NCI-H2171 treated with DMSO at 0.1 percent for 48 hours (cell line): ENCODE measurements at places on chromosomes 1 and 21.

DNA sequence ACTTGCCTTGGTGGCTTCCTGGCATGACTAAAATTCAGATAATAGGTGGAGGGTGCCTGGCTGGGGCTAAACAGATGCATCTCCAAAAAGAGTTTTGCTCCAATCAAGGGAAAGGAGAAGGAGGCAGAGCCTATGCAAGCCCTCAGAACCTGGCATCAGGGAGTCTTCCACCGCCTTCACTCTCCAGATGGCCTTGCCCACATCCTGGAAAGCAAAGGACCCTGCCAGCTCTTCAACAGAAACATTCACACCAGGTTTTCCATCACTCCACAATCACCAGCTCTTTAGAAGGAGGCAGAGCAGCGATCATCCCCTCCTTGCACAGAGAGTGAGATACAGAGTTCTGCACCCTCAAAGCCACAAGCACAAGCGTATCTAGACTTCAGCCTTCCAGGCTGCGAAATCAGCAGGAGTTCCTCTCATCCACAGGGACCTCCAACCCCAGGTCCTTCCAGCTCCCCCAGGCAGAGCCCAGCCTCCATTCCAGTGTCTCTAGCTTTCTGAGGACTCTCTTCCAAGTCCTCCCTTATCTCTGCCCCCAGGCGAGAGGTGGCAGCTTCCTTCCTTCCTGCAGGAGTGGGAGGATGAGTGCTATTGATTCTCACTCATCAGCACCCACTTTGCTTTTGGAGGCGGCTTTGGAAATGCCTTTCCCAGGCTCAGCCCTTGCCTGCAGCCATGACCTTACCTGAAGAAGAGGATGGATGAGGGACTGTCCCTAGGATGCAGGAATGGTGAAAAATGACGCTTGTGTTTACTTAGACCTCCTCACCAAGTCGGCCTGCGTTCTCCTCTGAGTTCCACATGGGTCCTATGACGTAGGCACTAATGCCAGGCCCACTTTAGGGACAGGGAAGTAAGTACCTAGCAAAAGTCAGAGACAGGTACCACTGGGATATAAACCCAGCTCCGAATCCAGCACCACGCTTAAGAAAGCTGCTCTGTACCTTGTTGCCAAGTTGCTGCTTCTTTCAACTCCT, 75.4 kb downstream of the RIPK4 start:
- DNase-seq, result no peak

DNA sequence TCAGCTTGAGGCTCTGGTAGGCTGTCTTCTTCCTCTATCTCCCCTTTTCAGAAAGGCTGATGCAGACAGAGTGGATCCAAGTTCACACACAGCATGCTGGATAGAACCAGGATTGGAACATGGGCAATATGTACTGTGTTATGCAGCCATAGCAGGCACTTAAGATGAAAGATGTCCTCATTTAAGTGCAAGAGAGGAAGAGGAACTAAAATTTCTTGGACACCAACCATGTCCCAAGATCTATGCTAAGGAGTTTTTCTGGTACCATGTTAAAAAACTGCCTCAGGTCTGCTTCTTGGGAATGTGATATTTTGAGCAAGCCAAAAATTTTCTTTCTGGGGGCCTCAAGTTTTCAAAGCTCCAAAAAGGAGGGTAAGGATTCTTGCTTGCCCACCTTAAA, 1.2 kb downstream of the SDHB start:
- DNase-seq, result no peak

GRCh38 chr1:178501705-178502329, 5.1 kb upstream of the CLEC20A start:
- peak; percentile 49 for DNase-seq

DNA sequence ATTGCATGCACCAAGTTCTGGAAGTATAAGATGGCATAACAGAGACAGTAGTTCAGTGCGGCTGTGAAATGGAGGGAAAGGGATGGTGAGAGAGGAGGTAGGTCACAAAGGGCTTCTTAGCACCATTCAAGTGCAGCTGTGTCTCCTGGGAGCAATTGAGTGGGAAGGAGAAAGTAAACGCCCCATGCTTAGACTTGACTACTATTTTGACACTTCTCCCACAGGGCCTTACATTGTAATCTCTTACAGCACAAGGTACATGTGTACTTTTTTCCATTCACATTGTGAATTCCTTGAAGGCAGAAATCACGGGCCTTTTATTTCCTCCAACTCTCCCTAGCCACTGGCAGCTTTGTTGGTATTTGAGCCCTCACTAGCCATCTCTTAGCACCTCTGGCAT, 239.6 kb upstream of the FOXD3 start:
- DNase-seq, result no peak
